CD8-positive, alpha-beta memory T cell (primary cell): ENCODE measurements at places on chromosomes 7 and 10.

GRCh38 chr10:71127104-71127503, 85.3 kb upstream of the UNC5B start:
- DNase-seq = no peak

GRCh38 chr10:105146436-105146835, 505.3 kb downstream of the SORCS3 start:
- no peak for DNase-seq

GRCh38 chr7:149828357-149829309, 9.5 kb upstream of the ZNF862 start:
- DNase-seq = no peak

GRCh38 chr7:2583798-2584580, 25.2 kb downstream of the IQCE start:
- no peak for DNase-seq

GRCh38 chr7:47807126-47807525, 141.1 kb downstream of the PKD1L1 start:
- no peak for DNase-seq

DNA sequence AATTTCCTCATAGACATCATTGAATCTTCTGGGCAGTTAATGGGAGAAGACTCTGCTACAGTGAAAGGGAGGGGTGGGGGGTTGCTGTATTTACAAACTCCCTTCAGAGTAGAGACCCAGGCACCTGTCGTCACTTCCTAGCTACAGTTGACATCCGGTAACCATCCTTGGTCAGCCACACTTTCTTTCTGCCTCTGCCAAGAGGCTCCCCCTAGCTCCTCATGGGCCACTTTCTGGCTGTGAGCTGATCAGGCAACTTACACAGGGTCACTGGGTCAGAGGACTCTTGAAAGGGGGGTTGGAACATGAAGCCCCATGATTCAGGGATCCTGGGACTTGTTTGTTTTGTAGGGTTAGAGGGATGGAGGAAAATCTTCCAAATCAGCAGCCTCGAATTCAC, 1.2 kb downstream of the TECPR1 start:
- DNase-seq = peak; percentile 32

DNA sequence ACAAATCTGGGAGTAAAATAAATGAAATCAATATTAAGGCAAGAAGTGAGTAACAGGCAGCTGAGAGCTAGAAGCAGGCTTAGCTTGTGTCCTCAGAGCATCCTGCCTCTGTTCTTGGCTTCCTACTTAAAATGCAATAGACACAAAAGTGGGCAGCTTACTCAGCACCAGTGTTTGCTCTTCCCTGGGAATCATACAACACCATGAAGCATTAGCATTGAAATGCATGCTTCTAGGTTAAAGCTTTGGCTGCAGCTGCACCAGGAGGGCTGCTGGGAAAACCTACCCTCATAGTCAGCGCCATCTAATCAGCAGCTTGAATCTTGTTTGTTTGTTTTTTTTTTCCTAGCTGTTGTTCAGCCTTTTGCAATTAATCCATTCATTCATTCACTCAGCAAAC, 104.2 kb upstream of the VWC2 start:
- no peak for DNase-seq

- no peak for DNase-seq
Observed at GRCh38 chr7:114508086-114508485, 93.5 kb downstream of the FOXP2 start.

DNA sequence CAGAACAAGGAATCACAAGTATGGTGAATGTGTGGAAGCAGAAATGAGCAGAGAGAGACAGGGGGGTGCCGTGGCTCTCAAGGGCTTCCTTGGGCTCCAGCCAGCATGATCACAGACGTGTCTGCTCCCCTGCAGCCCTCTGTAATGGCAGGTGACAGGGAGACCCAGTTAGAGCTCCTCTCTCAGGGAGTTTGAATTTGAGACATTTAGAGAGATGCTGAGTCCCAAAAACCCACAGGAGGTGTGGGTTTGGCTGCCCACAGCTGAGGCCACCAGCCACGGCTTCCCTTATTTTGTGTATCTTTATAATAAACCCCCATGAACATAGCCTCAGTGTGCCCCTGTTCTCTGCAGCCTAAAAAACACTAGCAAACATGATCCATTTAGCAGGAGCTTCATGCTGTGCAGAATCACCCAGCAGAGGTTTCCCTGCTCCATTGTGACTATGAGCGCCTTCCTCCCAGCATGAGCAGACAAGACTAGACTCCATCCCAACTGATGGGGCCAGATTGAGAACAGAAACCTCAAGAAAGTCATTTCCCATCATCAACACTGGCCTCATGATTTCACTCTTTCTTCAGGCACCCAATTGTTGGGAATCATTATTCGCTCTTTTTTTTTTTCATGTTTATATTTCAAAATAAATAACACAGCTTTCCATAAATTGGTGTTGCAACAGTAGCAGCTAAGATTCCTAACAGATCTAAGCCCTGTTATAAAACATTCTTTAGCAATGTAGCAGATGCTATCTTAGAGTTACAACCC, 13.4 kb downstream of the NOD1 start:
- DNase-seq = no peak

DNA sequence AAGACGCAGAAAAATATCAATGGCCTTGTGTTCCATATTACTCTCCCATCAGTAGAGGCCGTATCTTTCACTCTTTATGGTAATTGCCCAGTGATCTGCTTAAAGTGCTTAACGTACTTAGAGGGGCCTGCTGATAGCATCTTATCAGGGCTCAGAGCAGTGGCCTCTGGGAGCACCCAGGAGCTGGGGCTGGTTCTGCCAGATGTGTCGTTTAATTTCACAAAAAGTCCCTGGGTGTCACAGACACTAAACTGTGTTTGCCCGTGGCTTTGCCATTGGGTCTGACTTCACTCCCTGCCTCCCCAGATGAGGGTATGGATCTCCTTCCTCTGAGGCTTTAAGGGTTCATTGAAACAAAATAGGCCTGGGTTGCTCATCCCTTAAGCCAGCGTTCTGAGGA, 435.3 kb downstream of the GATA3 start:
- DNase-seq = no peak

- DNase-seq = no peak
Observed at GRCh38 chr10:122510736-122511135, 49.4 kb downstream of the HTRA1 start.

DNA sequence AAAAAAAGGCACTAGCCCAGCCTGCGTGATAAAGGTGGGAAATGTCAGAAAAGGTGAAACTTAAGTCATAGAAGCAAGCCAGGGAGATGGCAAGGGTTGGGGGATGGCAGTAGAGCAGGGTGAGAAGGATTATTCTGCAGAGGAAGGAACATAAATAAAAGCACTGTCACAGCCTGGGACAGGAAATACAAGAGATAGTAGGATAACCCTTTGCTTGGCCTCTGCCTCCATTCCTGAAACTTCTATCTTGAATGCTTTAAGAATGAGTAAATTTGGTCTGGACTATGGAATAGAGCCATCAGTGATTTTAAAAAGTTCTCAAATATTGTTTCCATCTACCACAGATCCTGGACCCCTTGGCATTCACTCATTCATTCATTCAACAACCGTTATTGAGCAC, 50.0 kb downstream of the ABCC2 start:
- no peak for DNase-seq

DNA sequence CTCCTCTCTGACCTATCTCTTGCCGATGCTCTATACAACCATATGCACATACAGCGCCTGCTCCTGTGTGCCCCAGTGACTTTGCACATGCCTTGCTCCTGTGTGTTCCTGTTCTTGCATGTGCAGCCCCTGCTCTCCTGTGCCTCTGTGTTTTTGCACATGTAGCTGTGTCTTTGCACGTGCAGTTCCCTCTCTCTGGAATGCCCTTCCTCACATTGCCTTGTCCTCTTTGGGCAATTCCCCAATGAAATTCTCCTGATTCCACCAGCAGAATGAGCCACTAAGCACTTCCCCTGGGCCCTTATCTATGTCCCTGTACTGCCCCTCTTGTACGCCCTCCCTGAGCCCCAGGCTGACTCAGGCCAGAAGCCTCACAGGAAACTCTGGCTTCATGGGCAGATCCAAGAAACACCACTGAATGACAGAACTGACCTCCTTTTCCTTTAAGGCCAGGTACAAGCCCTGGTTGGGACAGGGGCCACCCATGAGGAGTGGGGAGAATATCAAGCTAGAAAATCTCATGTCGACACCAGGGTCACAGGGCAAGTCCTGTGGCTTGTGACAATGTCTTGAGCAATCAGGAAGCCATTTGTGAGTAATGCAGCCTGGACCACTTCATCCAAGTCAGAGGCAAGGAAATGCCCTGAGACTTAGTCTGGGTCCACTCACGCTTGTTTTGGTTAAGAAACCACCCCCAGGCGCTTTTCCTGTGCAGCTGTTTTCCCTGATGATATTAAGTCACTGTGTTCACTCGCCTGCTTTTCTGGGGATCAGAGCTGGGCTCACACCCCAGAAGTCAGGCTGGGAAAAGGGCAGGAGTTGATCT, 1.9 kb upstream of the ARHGAP22 start:
- peak; percentile 5 for DNase-seq

DNA sequence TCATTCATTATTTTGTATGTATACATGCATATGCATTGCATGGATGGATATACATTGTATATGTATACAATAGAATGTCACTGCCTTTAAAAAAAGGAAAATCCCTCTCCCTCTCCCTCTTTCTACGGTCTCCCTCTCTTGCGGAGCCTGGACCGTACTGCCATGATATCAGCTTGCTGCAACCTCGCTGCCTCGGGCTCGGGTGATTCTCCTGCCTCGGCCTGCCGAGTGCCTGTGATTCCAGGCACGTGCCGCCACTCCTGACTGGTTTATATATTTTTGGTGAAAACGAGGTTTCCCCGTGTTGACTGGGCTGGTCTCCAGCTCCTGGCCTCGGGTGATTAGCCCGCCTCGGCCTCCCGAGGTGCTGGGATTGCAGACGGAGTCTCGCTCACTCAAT, 24.4 kb downstream of the IPMK start:
- no peak for DNase-seq

- no peak for DNase-seq
Observed at GRCh38 chr7:132051311-132051710, 494.9 kb upstream of the PODXL start.

GRCh38 chr7:130356121-130356875, 11.7 kb downstream of the CPA5 start:
- no peak for DNase-seq

GRCh38 chr7:50795831-50796230, 13.1 kb upstream of the GRB10 start:
- no peak for DNase-seq

DNA sequence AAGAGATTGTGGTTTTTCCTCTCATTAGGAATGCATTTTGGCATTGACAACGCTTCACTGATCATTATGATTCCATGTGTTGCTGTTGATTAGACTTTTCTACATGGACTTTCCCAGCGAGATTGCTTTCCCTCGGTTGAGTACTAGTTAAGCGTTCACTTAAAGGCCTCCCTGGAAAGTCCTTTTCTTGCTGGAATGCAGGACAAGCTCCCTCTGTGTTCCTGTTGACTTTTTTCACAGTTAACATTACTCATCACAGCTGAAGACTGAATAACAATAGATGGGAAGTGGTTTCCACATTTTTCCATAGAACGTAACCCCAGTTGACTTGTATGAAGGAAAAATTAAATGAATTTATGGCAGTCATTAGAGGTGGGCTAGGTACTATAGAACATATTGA, 2.6 kb upstream of the CAV1 start:
- DNase-seq = no peak

- DNase-seq = no peak
Observed at GRCh38 chr7:153402721-153403541, 643.4 kb downstream of the ACTR3B start.

GRCh38 chr7:98836811-98837629, 32.8 kb downstream of the TMEM130 start:
- DNase-seq = no peak

DNA sequence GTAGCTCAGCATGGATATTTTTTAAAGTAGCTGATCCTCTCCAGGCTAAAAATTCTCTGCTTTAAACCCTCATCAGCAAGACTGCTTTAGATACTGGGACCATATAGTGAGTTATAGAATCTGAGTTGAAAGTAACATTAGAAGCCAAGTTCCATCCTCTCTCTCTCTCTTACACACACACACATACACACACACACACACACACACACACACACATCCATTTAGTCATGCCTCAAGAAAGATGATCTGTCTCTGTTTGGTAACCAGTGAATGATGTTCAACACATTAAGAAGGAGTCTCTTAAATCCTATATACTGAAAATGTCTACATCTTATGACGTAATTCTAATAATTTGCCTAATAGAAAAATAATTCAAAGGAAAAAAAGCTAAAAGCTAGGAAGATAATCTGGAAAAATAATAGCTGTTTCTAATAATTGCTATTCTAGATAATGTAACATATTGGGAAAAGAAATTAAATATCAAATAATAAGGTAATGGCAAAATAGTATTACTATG, 16.9 kb upstream of the ATP6V0A4 start:
- DNase-seq = no peak

DNA sequence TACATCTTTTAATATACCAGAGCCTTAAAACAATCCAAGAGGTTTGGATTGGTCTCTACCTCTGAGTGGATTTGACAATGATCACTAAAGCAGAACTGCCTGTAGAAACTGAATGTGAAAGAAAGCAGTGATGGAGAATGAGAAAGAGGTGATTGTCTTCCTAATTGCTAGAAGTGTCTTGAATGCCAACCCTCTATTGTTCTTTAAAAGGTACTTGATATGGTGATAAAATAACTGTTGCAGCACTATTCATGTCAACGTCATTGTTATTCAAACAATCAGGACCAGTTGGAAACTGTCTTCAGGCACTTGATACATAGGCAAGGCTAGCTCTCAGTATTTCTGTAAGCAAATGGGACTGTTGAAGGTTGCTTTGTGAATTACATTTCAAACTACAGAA, 47.9 kb upstream of the ITPRID1 start:
- no peak for DNase-seq

GRCh38 chr10:30028738-30029030, 30.7 kb downstream of the JCAD start:
- DNase-seq = no peak

- no peak for DNase-seq
Observed at GRCh38 chr10:101938305-101939007, 94.9 kb upstream of the KCNIP2 start.

GRCh38 chr7:112484671-112485167, 3.9 kb downstream of the LSMEM1 start:
- no peak for DNase-seq

- no peak for DNase-seq
Observed at GRCh38 chr10:4127518-4128315, 342.7 kb upstream of the KLF6 start.

GRCh38 chr7:46317256-46317655, 396.2 kb upstream of the IGFBP3 start:
- DNase-seq = no peak
